ENCODE measurements at places on chromosomes 13 and 19. TPM values are rescaled to one million over a fixed set of nuclear protein-coding genes. Genes with fewer than 3 reads are reported as not detected.

CEACAM19 gene
- total RNA-seq: 1.5 TPM

GRCh38 chr13:20232556-20233277, 598 bp upstream of the GJB6 start:
- no peak for DNase-seq

GRCh38 chr19:55113570-55114039, 3.8 kb downstream of the PPP1R12C start:
- DNase-seq: peak; percentile 79

- peak; percentile 36 for DNase-seq
Observed at GRCh38 chr19:7506385-7507328, 9.2 kb upstream of the ZNF358 start.

- no peak for DNase-seq
Observed at GRCh38 chr19:48490981-48491792, 20.4 kb downstream of the LMTK3 start.

GRCh38 chr13:108996430-108996829, 367.0 kb downstream of the MYO16 start:
- DNase-seq: no peak

DNA sequence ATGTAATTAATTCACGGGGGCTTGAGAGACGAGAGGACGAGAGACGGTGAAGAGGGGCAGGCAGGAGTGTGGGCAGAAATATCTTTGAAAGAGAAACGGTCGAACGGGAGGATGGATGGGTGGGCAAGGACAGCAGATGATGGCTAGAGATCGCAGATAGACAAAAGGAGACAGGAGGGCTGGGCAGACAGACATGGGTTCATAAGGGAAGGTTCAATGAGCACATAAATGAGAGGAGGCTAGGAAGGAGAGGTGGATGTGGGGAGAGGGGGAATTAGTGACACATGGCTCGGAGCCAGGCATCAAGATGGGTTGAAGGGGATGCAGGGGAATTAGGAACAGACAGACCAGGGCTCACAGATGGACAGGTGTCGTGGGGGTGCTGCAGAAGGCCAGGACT, 1.1 kb downstream of the SYT3 start:
- DNase-seq: no peak

GRCh38 chr13:25602176-25602575, 230.4 kb downstream of the ATP8A2 start:
- no peak for DNase-seq

DNA sequence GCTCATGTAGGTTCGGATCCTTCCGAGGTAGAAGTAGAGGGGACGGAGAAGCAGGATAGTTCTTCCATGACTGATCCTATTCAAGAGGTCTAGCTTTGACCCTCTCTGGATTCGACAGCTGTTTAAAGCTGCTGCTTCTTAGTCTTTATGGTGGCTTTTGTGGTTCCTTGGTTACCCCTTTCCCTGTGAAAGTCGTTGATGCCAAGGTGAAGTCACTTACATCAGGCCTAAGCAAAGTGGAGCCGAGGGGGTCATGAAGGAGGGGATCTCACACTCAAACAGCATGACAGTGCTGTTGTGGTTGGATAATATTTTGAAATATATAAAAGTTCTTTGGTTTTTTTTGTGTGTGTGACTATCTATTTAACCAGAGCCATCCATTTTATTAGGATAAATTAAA, 8.1 kb downstream of the CCDC70 start:
- no peak for DNase-seq

DNA sequence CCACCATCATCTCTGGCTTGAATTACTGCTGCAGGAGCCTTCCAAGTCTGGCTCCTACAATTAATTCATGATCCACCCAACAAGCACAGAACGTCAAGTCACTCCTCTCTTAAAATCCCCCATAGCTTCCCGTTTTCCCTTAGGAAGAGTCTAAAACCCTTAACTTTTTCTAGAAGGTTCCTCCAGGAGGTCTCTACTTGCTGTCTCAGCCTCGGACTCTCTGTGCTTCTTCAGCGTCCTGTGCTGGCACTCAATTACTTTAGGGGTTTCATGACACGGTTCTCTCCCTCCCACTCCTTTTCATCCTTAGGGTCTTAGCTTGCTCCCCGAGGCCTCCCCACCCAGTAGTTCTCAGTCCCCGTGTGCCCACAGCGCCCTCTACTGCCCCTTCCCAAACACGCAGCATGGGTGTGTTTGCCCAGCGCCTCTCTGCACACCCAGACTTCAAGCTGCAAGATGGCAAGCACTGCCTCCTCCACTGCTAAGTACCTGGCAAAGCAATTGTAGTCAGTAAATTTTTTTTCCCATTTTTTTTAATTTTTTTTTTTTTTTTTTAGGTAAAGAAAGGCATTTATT, 25.8 kb upstream of the MAP3K10 start:
- DNase-seq: no peak

DNA sequence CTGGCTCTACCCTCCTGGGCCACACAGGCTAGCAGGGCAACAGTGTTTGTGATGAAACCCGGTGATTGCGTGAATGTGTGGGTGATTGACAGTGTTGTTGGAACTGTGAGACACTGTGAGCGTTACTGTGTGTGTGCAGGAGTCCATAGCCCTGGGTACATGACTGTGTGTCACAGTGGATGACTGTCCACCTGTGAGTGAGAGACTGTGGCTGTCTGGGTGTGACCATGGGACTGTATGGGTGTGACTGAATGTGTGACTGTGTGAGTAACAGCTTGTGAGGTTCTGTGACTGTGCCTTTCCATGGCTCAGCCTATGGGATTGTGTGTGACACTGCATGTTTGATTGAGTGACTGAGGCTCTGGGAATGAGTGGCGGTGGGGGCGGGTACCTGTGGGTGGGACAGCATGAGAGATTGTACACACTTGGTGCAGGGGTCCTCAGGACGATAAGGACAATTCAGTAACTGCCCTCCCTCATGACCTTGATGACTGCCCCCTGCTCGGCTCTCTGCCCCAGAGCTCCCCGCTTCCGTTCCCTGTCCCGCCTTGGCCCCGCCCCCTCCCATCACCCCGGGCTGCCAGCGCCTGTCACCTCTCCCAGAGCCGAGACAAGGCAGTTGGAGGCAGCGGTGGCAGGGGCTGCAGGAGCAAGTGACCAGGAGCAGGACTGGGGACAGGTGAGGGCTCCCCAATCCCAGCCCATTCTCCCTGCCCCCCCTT, at the start of gene GIPR:
Gene GIPR (plus strand): TSS at position 602 of the 722 bp plus-strand sequence. CDS start 1,300 bp downstream, outside the sequence.
- no peak for DNase-seq

DNA sequence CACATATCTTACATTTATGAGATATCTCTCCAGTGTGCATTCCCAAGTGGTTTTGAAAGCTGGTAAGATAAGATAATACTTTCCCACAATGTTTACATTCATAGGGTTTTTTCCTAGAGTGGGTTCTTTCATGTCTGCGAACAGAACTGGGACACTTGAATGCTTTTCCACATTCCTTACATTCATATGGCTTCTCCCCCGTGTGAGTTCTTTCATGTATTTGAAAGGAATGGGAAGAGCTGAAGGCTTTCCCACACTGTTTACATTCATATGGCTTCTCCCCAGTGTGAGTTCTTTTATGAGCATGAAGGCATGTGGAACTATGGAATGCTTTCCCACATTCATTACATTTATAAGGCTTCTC, 19.7 kb downstream of the ZNF433 start:
- no peak for DNase-seq

Measured in pulmonary artery endothelial cell (primary cell).